Effector memory CD8-positive, alpha-beta T cell (primary cell): ENCODE measurements at places on chromosomes 2 and 18.

GRCh38 chr2:198371921-198372543, 567.6 kb downstream of the PLCL1 start:
- no peaks in the 10 kb centered on the region for H3K36me3 ChIP-seq
- H3K4me1 ChIP-seq: peaks cover 11% of the 10 kb centered on the region
- H3K27ac ChIP-seq: no peak overlapping the region
- no peak for DNase-seq
- peak overlapping the region; percentile 31 for H3K4me3 ChIP-seq
- H3K27me3 ChIP-seq: peaks cover 33% of the 10 kb centered on the region

GRCh38 chr2:208266553-208266893, 468 bp downstream of the PIKFYVE start:
- peaks cover 20% of the 10 kb centered on the region for H3K36me3 ChIP-seq
- peak overlapping the region; percentile 97 for H3K27ac ChIP-seq
- H3K4me3 ChIP-seq: peak overlapping the region; percentile 97
- H3K4me1 ChIP-seq: peaks cover 51% of the 10 kb centered on the region

DNA sequence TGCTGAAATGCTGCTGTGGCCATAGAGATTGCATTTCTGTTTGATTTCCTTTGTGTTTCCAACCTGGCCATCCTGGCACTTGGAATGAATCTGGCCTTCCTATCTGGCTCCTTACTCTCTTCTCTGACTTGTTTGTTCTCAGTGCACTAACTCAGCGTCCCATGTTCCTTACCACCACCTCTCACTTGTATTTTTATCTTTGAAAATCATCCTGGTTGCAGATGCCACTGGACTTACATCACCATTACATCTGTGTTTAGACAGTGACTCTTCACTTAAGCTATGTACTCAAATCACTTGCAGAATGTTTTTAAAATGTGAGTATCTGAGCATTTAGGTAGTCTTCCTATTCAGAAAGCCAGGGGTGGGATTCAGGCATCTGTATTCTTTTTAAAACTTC, 239.5 kb downstream of the WDR7 start:
- no peak for DNase-seq
- no peak overlapping the region for H3K27ac ChIP-seq
- H3K4me1 ChIP-seq: no peaks in the 10 kb centered on the region
- no peak overlapping the region for H3K4me3 ChIP-seq

DNA sequence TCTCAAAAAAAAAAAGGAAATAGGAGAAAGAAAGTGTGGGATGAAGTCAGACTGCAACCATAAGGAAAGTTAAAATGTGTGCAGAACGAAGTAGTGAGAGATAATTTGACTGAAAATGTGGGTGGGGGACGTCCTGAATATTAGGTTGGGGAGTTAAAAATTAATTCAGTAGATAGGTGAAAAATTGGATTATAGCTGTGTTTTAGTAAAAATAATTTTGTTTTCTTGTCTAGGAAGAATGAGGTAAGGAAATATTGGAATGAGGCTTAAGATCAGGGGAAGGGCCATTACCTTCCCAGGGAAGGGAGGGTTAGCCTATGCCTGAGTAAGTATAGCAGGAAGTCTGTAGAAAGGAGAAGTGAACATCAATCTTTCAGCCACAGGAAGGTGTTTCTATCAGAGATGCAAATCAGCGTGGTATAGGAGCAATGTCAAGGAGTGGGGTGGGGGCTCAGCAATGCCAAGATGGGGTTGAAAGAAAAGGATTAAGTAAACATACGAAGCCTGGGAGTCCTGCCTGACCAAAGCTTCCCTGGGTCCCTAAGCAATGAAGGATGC, 250.9 kb downstream of the PIEZO2 start:
- H3K4me3 ChIP-seq: no peak overlapping the region
- H3K4me1 ChIP-seq: no peaks in the 10 kb centered on the region
- H3K36me3 ChIP-seq: no peaks in the 10 kb centered on the region
- no peak for DNase-seq

DNA sequence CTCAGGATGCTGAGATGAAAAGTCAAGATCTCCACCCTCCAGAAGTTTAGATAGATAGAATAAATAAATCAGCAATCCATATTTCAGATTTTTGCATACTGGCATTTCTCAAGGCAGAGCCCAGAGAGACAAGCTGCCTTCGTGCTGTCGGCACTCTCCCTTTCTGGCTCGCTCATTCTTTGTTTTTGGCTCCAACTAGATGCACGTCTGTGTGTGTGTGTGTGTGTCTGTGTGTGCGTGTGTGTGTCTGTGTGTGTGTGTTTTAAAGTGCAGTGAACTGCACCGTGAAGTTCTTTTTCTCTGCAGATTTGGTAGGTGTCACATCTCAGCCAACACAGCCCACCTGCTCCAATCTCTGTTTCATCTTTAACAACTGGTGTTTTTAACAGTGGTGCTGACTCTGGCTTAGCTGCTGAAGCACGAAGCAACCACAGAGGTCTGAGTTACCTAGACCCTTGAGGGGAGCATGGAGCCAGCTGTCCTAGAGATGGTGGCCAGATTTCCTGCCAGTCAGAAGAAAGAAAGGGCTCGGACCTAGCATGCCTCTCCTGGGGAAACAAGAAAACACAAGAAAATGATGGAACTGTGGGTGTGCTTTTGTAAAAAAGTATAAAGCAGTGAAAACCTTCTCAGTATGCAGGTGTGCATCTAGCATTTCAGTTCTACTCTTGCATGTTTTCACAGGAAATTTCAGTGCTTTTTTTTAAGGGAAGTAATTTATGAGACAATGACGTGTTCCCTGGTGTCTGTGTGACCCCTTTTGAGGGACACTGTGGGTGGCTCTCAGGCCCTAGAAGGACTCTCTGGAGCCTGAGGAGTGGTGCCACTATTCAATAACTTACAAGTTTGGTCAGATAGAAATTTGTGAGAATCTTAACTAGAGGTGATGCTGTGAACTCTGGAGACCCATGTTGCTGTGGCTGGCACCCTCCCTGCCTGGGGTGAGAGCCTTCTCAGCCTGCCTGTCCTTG, 364.3 kb downstream of the RNF144A start:
- no peak overlapping the region for H3K4me3 ChIP-seq
- H3K27me3 ChIP-seq: peaks cover 24% of the 10 kb centered on the region
- no peak overlapping the region for H3K27ac ChIP-seq
- DNase-seq: no peak
- no peaks in the 10 kb centered on the region for H3K36me3 ChIP-seq

- no peak overlapping the region for H3K4me3 ChIP-seq
- peaks cover 22% of the 10 kb centered on the region for H3K4me1 ChIP-seq
- H3K27ac ChIP-seq: peak overlapping the region; percentile 81
- H3K36me3 ChIP-seq: peaks cover 4% of the 10 kb centered on the region
- DNase-seq: no peak
These were observed 115.2 kb upstream of the EPAS1 start for GRCh38 chr2:46181789-46182530.

DNA sequence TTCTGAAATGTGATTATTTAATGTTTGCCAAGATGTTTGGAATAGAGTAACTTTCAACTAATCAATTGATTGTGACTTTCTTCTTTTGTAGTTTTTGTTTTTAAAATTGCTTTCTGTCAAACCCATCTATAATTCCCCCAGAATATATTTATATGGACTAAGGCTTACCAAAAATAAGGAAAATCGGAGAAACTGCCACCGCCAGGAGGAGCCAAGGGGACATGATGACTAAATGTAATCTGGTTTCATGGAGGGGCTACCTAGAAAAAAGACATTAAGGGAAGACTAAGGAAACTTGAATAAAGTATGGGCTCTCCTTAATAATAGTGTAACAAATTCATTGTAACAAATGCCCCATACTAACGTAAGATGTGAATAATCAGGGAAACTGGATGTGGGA, 19.5 kb downstream of the BOLA3 start:
- H3K4me1 ChIP-seq: no peaks in the 10 kb centered on the region
- H3K4me3 ChIP-seq: no peak overlapping the region
- no peak overlapping the region for H3K27ac ChIP-seq
- no peak for DNase-seq
- H3K27me3 ChIP-seq: no peaks in the 10 kb centered on the region
- no peaks in the 10 kb centered on the region for H3K36me3 ChIP-seq

GRCh38 chr18:71116535-71116934, 827.7 kb downstream of the SOCS6 start:
- no peak overlapping the region for H3K4me3 ChIP-seq
- no peak overlapping the region for H3K27ac ChIP-seq
- no peaks in the 10 kb centered on the region for H3K27me3 ChIP-seq
- H3K4me1 ChIP-seq: no peaks in the 10 kb centered on the region
- DNase-seq: no peak
- no peaks in the 10 kb centered on the region for H3K36me3 ChIP-seq

DNA sequence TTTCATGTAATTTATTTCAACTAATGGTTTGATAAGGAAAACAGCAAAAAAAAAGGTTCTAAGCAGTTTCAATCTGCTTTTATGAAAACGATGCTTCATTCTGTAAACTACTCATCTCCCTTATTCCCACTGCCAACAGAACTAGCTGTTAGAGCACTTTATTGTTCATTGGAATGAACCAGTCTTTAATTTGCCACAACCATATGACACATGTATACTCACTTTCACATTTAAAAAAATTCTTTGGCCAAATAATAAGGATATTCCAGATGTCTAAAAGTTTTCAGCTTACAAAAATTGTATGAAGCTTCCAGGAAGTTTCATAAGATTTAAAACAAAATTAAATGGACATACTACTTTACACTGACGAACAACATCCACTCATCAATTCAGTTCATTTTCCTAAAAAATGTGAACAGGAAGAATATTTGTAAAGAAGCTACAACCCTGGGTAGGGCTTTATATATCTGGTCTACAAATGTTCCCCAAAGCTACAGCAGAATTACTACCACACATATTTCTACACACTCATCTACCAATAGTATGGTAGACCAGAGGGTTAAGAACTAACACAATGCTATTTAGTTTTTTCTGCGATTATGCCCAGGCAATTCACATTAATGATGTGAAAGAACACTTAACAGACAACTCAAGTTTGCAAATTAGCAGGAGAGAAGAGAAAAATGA, 37.7 kb downstream of the ZNF521 start:
- no peaks in the 10 kb centered on the region for H3K4me1 ChIP-seq
- no peaks in the 10 kb centered on the region for H3K36me3 ChIP-seq
- no peak overlapping the region for H3K4me3 ChIP-seq

DNA sequence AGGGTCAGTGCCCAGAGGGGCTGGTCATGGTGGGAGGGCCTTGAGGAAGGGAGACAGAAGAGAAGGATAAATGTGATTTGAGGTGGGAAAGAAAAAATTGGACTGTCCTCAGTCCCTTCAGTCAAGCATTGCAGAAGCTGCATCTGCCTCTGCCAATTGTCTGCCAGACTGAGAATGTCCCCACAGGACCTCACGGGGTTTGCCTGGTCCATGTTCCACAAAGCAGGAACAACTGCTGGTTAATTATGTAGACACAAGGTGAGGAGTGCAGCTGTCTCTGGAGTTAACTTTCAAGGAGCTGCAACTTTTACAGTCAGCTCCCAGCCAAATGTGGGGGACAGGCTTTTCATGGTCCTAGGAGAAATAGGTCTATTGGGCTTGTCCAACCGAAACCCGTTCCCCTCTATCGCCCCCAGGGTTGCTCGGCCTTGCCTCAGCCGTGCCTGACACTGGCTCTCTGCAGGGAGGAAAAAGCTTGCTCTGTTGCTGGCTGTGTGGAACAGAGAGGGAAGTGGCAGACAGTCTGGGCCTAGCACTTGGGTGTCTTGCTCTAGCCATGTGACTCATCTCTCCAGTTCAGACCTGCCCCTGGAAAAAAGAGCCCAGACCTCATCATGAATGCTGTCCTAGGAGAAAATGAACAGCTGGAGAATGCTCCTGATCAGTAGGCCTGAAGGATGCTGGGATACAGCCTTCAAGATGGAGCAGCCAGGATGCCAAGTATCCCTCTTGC, 31.1 kb upstream of the PAX8 start:
- no peak for DNase-seq
- H3K27me3 ChIP-seq: peaks cover 20% of the 10 kb centered on the region
- H3K36me3 ChIP-seq: no peaks in the 10 kb centered on the region
- no peak overlapping the region for H3K4me3 ChIP-seq
- H3K4me1 ChIP-seq: peaks cover 2% of the 10 kb centered on the region
- no peak overlapping the region for H3K27ac ChIP-seq

- no peaks in the 10 kb centered on the region for H3K36me3 ChIP-seq
- H3K27me3 ChIP-seq: peaks cover 63% of the 10 kb centered on the region
- H3K4me3 ChIP-seq: no peak overlapping the region
- H3K27ac ChIP-seq: no peak overlapping the region
- DNase-seq: no peak
- H3K4me1 ChIP-seq: no peaks in the 10 kb centered on the region
These were observed 43.4 kb upstream of the ASB18 start for GRCh38 chr2:236307641-236308040.

DNA sequence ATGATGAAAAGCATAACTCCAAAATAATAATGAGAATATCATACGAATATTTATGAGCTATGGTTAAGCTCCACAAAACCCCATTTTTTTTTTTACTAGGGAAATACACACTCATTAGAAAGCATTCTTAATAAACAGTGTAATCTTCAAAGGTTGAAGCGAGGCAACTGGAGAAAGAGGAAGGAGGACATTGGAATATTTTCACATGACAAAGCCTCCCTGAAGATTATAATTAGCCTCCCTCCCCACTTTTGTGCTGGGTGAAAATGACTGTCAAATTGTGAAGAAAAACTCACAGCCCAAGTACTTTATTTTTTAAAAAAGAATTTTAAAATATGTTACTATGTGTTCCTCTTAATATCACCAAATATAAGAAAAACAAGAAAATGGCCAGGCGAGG, 64.1 kb upstream of the NFU1 start:
- H3K4me3 ChIP-seq: no peak overlapping the region

DNA sequence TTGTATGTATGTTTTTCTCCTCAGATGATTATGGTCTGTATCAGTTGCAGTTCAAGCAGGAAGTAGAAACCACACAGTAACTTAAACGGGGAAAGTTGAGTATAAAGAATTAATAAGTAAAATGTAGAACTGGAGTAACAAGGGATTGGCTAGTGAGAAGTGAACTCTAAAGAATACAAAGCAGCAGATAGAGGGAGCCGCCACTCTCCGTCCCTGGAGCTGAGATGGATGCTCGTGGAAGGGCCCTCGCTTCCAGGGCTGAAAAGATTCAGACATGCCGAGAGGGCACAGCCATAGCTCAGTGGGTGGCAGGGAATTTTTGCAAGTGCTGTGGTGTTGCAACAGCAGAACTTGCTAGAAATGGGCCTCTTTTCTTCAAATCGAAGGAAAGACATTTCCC, 155.8 kb downstream of the COL6A3 start:
- DNase-seq: no peak
- no peak overlapping the region for H3K27ac ChIP-seq
- no peaks in the 10 kb centered on the region for H3K36me3 ChIP-seq
- no peak overlapping the region for H3K4me3 ChIP-seq
- peaks cover 53% of the 10 kb centered on the region for H3K27me3 ChIP-seq
- no peaks in the 10 kb centered on the region for H3K4me1 ChIP-seq

- H3K4me3 ChIP-seq: peak overlapping the region; percentile 88
- H3K4me1 ChIP-seq: peaks cover 18% of the 10 kb centered on the region
- H3K36me3 ChIP-seq: peaks cover 41% of the 10 kb centered on the region
- H3K27ac ChIP-seq: peak overlapping the region; percentile 99
- H3K27me3 ChIP-seq: no peaks in the 10 kb centered on the region
These were observed 981 bp downstream of the MRPL53 start for GRCh38 chr2:74471332-74472065.

GRCh38 chr2:20196053-20196656, 28.8 kb downstream of the SDC1 start:
- no peaks in the 10 kb centered on the region for H3K36me3 ChIP-seq
- DNase-seq: no peak
- no peaks in the 10 kb centered on the region for H3K4me1 ChIP-seq
- no peak overlapping the region for H3K4me3 ChIP-seq
- no peak overlapping the region for H3K27ac ChIP-seq

- H3K27me3 ChIP-seq: peaks cover 42% of the 10 kb centered on the region
- H3K27ac ChIP-seq: no peak overlapping the region
- DNase-seq: no peak
- no peaks in the 10 kb centered on the region for H3K4me1 ChIP-seq
- peaks cover 2% of the 10 kb centered on the region for H3K36me3 ChIP-seq
These were observed 25.3 kb upstream of the UBE2E3 start for GRCh38 chr2:180955101-180955500.
